Left hindlimb (tissue), 1 donor: ENCODE measurements at places on chromosomes 11 and 22.

GRCh38 chr11:19053909-19054308 lies 6.6 kb downstream of the MRGPRX2 start:
- DNase-seq: no peak

- no peak for DNase-seq
Measured at GRCh38 chr11:43879789-43880639, 617 bp upstream of the ALKBH3 start.

DNA sequence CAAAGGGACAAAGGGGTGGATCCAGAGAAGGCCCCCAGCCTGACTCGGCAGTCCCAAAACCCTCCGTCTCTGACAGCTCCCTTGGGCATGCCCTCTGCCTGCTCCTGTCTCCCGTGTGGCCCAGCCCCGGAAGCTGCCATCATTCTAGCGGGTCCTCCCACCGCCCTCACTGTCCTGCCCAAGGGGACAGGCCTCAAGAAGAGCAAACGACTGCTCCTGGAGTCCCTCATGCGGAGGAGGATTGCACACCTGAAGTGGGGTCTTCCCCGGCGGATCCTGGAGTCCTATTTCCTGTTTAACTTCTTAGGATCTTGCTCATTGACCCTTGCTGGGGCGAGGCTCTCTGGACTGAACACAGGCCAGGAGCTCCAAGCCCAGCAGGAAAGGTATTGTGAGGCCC lies 2.6 kb upstream of the MEI1 start:
- DNase-seq: no peak

DNA sequence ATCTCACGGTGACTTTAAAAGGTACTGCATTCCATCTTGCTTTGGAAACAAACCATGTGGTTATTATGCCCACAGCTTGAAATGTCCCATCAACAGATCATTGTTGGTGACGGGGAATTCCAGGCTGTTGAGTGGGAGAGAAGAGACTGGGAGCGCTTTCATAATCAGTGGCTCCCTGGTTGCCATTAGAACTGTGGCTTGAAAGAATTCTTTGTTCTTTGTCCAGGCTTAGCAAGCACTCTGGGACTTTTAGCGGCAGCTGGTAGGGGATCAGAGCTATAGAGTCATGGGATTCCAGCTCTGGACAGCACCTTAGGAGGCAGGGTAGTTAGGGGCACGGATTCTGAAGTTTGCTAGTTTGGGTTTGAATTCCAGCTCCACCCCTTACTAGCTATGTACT lies 22.0 kb downstream of the MMP20 start:
- DNase-seq: no peak

DNA sequence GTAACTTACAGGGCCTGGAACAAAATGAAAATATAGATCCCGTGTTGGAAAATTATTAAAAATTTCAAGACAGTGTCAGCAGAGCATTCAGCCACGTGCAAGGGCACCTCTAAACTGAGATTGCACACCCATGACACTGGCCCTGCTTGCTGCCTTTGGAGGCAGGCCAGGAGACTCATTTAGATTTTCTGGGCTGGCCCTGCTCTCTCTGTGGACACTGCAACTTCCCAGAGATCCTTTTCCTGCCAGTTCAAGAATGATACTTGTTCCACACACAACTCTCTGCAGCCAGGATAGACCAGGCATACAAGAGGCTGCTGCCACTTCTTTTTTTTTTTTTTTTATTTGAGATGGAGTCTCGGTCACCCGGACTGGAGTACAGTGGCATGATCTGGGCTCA lies 56.7 kb upstream of the PTPRJ start:
- no peak for DNase-seq

DNA sequence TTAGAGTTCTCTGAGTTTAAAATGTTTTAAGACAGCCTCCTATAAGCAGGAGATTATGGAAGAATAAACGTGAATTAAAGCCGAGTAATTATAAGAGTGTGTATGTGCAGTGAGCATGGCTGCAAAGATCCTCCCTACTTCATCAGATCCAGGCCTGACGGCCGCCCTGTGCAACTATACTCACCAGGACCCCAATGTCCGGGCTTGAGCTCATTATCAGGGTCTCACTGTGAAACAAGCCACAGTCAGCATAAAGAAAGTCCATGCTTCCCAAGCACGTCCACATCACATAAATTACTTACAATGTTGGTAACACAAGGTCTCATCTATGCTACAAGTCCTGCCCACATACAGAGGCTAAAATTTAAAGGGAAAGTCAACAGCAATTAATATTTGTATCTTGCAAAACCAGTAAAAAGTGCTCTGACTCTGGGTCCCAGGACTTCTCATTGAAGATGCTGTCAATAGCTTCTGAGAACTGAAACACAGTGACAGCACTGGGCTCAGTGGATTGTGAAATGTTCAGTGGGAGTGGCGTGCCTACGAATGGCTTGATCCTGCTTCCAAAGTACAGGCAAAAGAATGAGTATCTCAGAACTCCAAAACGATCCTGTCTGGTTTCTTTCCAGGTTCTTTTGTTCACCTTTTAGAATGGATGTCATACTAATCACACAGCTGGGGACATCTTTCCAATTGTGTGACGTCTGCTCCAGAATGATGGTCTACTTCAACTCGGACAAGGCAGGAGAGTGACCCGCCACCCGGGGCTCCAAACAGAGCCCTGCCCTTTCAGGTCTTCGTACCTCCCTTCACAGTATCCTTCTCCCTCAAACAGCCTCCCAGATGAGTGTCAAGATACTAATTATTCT lies 72.1 kb upstream of the ARFGAP3 start:
- DNase-seq: no peak
